ENCODE measurements at places on chromosomes 2 and 18. TPM values are rescaled to one million over a fixed set of nuclear protein-coding genes. Genes with fewer than 3 reads are reported as not detected.
A peak's percentile ranks its signal among the peaks of the same experiment; 100 is the strongest.

The UGT1A8 gene
- 6.5 TPM for polyA plus RNA-seq

The SERPINB4 gene
- polyA plus RNA-seq, result not detected

The OTOS gene
- not detected for polyA plus RNA-seq

The ESPNL gene
- not detected for polyA plus RNA-seq

The GPR39 gene
- 3.8 TPM for polyA plus RNA-seq

DNA sequence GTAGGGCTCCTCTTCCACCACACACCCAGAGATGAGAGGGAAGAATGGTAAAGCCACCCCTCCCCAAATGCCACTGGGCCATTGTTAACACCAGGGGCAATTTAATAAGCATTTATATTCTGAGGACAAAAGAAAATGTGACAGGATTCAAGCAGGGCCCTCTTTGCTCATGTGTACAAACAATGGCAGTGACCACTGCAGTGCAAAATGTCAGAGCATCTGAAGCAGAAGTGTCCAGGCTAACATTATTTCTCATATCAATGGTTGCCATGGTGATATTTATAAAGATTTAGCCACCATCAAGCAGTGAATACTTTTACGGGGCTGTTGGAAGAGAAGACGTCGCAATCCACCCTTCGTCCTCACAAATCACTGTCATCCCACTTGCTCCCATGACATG, 10.8 kb upstream of the EPB41L3 start:
- no peaks in the 10 kb centered on the region for H3K27me3 ChIP-seq
- H3K36me3 ChIP-seq, result peaks cover 2% of the 10 kb centered on the region
- H3K27ac ChIP-seq, result no peak overlapping the region
- DNase-seq, result no peak

DNA sequence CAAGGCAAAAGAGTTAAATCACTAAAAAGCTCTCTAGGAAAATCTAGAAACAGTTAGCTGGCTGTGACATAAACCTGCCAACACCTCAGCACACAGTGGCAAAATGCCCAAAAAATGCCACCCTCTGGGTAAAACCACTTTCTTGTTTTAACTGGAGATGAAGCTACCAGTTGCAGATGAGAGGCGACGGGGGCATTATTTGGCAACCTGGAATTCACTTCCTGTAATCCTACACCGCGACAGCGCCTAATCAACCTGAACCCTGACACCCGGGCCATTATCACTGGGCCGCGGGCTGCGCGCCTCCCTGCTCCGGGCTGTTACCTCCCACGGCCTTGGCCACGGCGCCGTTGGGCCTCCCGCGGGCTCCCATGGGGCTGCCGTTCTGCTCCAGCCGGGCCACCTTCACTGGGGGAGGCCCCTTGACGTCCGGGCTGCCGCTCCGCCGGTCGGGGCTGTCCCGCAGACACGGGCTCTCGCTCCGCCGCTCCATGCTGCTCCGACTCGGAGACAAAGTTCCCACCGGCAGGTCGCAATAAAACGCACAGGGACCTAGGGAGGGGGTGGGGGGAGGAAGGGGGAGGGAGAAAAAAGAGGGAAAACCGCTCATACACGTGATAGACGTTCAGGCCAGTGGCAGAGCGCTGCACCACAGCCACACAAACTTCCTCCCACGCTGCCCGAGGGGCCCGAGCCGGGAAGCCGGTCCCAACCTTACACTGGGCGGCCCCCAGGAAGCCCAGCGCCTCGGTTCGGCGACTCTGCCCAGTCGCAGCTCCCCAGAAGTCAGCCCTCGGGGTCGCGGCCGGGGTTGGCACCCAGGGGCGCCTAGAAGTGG, 2.0 kb downstream of the SATB2 start:
- H3K4me3 ChIP-seq, result peak overlapping the region; percentile 48
- H3K36me3 ChIP-seq, result no peaks in the 10 kb centered on the region
- peak; percentile 92 for DNase-seq

The SLC39A10 gene
- 24.6 TPM for polyA plus RNA-seq

DNA sequence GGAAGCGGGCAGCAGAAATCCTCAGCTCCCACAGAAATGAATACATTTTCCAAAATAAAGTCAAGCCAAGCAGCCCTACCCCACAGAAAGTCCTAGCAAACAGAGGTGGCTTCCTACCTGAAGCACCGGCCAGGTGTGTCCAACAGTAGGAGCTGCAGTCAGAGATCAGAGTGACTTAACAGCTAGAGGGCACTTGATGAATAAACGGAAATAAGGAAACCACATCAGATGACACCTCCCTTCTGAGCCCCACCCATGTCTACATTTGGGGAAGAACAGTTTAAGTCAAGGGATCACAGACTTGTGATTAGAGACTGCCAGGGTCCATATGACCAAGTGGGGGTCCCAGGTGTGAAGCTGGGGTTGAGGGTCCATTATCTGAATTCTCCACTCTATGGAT, at the start of gene CXCR1:
CXCR1 (minus strand) TSS at position 172 of the 400 bp plus-strand sequence. CDS start 1,751 bp downstream, outside the sequence.
- no peak within 1 kb of the TSS for H3K27ac ChIP-seq
- no peaks in the 10 kb centered on the region for H3K36me3 ChIP-seq

The GFPT1 gene
- 15.9 TPM for polyA plus RNA-seq

The FTCDNL1 gene
- 5.6 TPM for polyA plus RNA-seq

GRCh38 chr2:45072862-45073237, 63.6 kb upstream of the SIX2 start:
- no peak for DNase-seq
- no peak overlapping the region for H3K27ac ChIP-seq
- H3K36me3 ChIP-seq, result no peaks in the 10 kb centered on the region
- H3K27me3 ChIP-seq, result peaks cover 22% of the 10 kb centered on the region
- no peak overlapping the region for H3K4me3 ChIP-seq

DNA sequence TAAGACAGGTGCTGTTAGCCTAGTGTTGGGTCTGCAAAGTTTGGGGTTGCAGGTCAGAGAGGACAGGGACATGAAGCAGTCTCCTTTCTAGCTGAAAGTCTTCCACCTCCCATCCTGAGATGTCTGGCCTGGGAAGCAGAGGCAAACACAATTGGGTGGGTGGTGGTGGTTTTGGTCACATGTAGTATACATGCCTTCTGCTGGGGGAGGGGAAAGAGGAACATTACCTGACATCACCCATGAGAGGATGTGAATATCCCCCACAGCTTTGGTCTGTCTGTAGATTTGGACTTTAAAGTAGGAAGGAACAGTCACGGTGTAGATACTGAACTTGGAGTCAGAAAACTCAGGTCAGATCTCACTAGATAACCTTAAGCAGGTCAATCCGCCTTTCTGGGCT, 4.6 kb upstream of the DNAJC5G start:
- H3K4me3 ChIP-seq, result no peak overlapping the region
- no peaks in the 10 kb centered on the region for H3K4me1 ChIP-seq
- H3K27ac ChIP-seq, result no peak overlapping the region
- no peaks in the 10 kb centered on the region for H3K36me3 ChIP-seq
- peaks cover 2% of the 10 kb centered on the region for H3K27me3 ChIP-seq
- no peak for DNase-seq

- DNase-seq, result no peak
- no peaks in the 10 kb centered on the region for H3K36me3 ChIP-seq
Measured at GRCh38 chr2:210299866-210300373, 15.1 kb downstream of the MYL1 start.

DNA sequence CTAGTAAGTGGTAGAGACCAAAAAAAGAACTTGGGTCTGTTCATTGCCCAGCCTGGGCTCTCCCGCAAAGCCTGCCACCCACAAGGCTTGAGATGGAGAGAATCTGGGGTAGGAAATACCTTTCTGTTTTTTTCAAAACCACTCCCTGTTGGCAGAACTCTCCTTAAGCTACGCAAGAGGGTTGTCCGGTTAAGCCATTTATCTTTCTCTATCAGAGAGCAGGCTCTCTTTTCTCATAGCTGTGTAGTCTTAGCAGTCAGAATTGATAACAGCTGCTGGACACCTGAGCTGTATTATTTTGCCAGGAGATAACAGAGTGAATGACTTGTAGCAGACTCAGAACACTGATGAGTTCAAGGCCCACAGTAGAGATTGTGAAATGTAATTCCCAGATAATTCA, 1088.1 kb downstream of the TSN start:
- peak; percentile 3 for DNase-seq
- no peaks in the 10 kb centered on the region for H3K27me3 ChIP-seq
- no peaks in the 10 kb centered on the region for H3K36me3 ChIP-seq
- H3K27ac ChIP-seq, result no peak overlapping the region

GRCh38 chr2:220513573-220514288, 886.3 kb downstream of the SLC4A3 start:
- H3K27me3 ChIP-seq, result no peaks in the 10 kb centered on the region
- no peak overlapping the region for H3K27ac ChIP-seq
- H3K4me3 ChIP-seq, result no peak overlapping the region
- no peaks in the 10 kb centered on the region for H3K4me1 ChIP-seq
- H3K36me3 ChIP-seq, result no peaks in the 10 kb centered on the region

The TXNDC2 gene
- polyA plus RNA-seq, result not detected

DNA sequence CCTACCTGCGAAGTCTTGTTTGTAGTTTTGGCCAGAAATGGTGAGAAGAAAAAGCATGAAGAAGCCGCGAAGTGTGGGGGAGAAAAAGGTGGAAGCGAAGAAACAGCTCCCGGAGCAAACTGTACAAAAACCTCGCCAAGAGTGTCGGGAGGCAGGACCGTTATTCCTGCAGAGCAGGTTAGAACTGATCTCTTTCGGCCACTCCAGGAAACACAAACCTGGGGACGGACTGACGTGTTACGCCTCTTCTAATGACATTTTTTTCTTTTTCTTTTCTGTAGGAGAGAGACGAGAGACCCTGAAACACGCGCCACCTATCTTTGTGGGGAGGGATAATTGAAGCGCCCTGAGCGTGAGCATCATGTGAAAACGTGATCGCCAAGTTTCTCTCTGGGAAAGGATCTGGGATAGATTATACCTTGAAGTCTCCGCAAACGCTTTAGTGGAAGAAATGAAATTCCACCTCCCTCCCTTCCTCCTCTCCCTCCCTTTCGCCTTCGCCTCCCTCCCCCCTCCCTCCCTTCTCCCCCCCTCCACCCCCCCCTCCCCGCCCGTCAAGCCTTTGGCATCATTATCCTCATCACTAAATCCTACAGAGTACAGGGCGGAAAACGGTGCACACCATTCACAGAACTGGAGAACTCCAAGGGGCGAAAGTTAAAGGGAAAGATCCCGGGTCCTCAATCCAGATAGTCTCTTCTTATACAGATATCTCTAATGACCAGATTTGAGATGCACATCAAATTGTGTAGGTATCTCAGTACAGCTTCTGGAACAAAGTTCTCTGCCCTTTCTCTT, at the start of gene ZEB2:
ZEB2 (minus strand) TSS at position 186 of the 798 bp plus-strand sequence. CDS start 2,769 bp downstream, outside the sequence.
- H3K36me3 ChIP-seq, result no peaks in the 10 kb centered on the region
- H3K4me3 ChIP-seq, result peak within 1 kb of the TSS; percentile 33
- DNase-seq, result peak; percentile 17
- H3K27ac ChIP-seq, result peak within 1 kb of the TSS; percentile 88
- peaks cover 10% of the 10 kb centered on the region for H3K27me3 ChIP-seq

DNA sequence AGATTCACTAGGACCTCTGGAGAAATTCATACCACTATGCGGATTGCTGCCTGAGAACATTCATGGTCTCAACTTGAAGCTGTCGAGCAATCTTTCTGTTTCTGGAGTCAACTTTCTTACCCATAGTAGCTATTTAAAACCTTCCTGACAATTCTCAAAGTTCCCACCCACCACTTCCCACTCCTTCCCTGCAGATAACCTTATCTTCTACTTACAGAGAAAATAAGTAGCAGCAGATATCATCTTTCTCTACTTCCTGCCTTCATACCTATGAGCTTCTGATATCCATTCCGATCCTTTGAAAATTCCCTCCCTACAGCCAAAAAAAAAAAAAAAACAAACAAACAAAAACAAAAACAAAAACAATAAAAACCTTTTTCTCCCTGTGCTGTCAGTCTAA, 81.2 kb upstream of the CYRIA start:
- no peaks in the 10 kb centered on the region for H3K4me1 ChIP-seq
- no peak overlapping the region for H3K4me3 ChIP-seq
- no peaks in the 10 kb centered on the region for H3K27me3 ChIP-seq

DNA sequence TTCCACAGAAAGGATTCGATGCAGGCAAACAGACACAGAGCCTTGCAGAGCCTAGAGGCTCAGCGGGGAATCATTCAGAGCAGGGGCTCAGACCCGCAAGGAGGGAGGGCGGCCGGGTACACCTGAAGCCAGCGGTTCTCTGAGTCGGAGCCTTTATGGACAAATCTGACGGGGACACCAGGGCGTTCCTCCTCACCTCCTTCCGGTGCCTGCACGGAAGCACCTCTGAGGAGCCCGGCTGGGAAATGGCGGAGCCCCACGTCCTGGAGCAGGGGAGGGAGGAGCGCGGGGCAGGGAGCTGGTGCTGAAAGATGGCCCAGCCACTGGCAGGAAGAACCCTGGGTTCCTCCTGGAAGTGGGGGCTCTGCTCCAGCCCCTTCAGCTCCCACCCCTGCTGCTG, 193.5 kb upstream of the ALKAL2 start:
- no peaks in the 10 kb centered on the region for H3K27me3 ChIP-seq
- H3K4me3 ChIP-seq, result no peak overlapping the region
- DNase-seq, result no peak
- no peaks in the 10 kb centered on the region for H3K36me3 ChIP-seq
- no peaks in the 10 kb centered on the region for H3K4me1 ChIP-seq
- no peak overlapping the region for H3K27ac ChIP-seq

DNA sequence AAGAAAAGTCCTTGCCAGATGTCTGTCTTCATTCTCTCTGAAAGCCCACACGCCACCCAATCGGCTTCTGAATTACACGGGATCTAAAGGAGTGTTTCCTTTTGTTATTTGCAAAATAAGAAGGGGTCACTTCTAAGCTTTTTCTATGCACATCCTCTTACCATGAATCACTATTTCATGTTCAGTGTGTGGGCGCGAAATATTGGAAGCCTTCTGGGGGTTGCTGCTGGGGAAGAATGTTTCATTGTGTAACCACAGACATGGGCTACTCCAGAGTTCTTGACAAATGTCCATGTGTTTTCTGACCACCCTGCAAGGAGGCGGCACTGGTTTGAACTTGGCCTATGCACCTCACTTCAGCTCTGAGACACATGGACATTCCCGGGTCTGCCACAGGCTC, 133.6 kb upstream of the APCDD1 start:
- H3K36me3 ChIP-seq, result no peaks in the 10 kb centered on the region
- H3K4me3 ChIP-seq, result no peak overlapping the region
- H3K27me3 ChIP-seq, result no peaks in the 10 kb centered on the region
- no peak for DNase-seq
- no peaks in the 10 kb centered on the region for H3K4me1 ChIP-seq
- no peak overlapping the region for H3K27ac ChIP-seq

DNA sequence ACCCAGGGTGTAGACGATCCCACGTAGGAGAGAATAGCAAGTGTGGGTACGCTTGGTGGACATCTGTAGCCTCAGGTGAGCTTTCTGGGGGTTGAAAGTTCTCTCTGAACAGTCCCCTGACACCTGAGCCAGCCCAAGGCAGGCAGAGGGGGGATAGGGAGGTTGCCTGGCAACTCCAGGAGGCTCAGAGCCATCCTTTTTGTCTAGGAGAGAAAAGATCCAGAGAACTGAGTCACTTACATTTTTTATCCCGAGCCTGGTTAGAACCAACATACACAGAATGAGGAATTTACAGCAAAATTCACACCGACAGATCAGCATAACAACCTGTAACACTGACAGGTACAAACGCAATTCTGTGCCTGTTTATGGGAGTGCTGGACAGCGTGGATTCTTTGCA, 113.2 kb downstream of the SH3BP4 start:
- H3K27me3 ChIP-seq, result no peaks in the 10 kb centered on the region
- no peak overlapping the region for H3K27ac ChIP-seq
- no peak for DNase-seq
- no peaks in the 10 kb centered on the region for H3K36me3 ChIP-seq
- no peaks in the 10 kb centered on the region for H3K4me1 ChIP-seq
- H3K4me3 ChIP-seq, result no peak overlapping the region

Measured in small intestine (tissue), 16 donors.